ENCODE measurements at places on chromosomes 1 and 21.

GRCh38 chr1:167713330-167714081, 8.3 kb upstream of the MPZL1 start:
- no peak for DNase-seq

- DNase-seq = peak; percentile 90
Observed at GRCh38 chr1:18230840-18231239, 123.2 kb downstream of the IGSF21 start.

GRCh38 chr1:243921111-243921510, 71.1 kb upstream of the AKT3 start:
- no peak for DNase-seq

GRCh38 chr1:3942416-3943122, 42.5 kb upstream of the C1orf174 start:
- no peak for DNase-seq

GRCh38 chr1:161727256-161727924, 6.0 kb downstream of the FCRLB start:
- DNase-seq = no peak

All from globus pallidus (tissue), 1 donor.